ENCODE measurements at places on chromosomes 5 and 9. TPM values are rescaled to one million over a fixed set of nuclear protein-coding genes. Genes with fewer than 3 reads are reported as not detected.

The PLPP7 gene
- 2.4 TPM for total RNA-seq

The ITGA1 gene
- total RNA-seq, result 2.8 TPM

The FRMD3 gene
- 0.55 TPM for total RNA-seq

The ACTBL2 gene
- total RNA-seq, result not detected

The FAXDC2 gene
- 3.0 TPM for total RNA-seq

The GCNT4 gene
- total RNA-seq, result 0.63 TPM

The CBY3 gene
- 1.6 TPM for total RNA-seq

The CARD9 gene
- 5.6 TPM for total RNA-seq

DNA sequence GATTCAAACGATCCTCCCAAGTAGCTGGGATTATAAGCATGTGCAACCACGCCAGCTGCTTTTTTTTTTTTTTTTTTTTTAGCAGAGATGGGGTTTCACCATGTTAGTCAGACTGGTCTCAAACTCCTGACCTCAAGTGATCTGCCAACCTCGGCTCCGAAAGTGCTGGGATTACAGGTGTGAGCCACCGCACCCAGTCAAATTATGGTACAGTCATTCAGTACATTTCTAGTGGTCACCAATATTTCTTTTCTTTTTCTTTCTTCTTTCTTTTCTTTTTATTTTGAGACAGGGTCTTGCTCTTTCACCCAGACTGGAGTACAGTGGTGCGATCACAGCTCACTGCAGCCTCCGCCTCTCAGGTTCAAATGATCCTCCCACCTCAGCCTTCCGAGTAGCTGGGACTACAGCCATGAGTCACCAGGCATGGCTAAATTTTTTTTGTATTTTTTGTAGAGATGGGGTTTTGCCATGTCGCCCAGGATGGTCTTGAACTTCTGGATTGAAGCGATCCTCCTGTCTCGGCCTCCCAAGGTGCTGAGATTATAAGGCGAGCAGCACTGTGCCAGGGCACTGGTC lies 25.4 kb upstream of the DCP2 start:
- DNase-seq, result no peak
- peaks cover 13% of the 10 kb centered on the region for H3K36me3 ChIP-seq
- H3K27ac ChIP-seq, result no peak overlapping the region

- no peaks in the 10 kb centered on the region for H3K27me3 ChIP-seq
- H3K4me1 ChIP-seq, result no peaks in the 10 kb centered on the region
- H3K27ac ChIP-seq, result no peak overlapping the region
- no peak for DNase-seq
- no peaks in the 10 kb centered on the region for H3K36me3 ChIP-seq
Observed at GRCh38 chr9:101354143-101354764, 30.6 kb downstream of the BAAT start.

- DNase-seq, result no peak
- H3K4me1 ChIP-seq, result no peaks in the 10 kb centered on the region
- no peak overlapping the region for H3K27ac ChIP-seq
- H3K4me3 ChIP-seq, result no peak overlapping the region
- H3K27me3 ChIP-seq, result no peaks in the 10 kb centered on the region
Observed at GRCh38 chr9:74697535-74697934, 190.2 kb downstream of the TRPM6 start.

- no peaks in the 10 kb centered on the region for H3K36me3 ChIP-seq
- no peak overlapping the region for H3K27ac ChIP-seq
- no peak for DNase-seq
- H3K4me1 ChIP-seq, result no peaks in the 10 kb centered on the region
Observed at GRCh38 chr9:133086894-133087293, 25.1 kb downstream of the CEL start.

DNA sequence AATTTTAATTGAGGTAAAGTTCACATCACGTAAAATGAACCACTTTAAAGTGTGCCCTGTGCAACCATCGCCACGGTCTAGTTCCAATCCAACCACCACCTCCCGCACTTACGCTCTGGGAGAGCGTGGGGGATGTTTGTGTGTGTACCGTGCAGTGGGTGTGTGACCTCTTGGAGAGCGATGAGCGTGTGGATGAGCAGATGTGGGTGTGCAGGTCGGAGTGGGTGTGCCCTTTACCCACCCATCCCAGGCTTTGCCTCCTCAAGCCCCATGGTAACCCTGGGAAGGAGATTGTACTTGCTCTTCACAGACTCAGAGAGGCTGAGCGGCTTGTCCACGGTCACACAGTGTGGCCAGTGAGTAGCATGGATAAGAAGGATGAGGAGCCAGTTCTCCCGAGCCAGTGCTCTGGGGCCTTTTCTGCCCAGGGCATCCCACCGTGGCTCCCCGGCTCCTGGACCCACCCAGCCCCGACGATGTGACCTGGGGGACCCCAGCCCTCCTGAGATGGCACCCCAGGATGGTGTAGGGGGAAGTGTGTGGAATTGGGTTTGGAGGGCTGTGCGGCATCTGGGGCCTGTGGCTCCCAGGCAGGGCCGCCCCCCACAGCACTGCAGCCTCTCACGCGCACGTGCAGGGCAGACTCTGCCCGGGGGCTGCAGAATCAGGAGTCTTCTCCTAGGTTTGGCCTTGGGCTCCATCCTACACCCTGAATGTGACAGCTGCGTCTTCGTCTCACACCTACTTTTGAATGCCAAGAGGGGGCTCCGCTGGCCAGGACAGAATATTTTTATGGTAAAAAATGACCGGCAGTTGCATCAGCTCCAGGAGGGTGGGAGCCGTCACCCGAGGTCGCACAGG lies 13.6 kb downstream of the LHX3 start:
- no peak overlapping the region for H3K27ac ChIP-seq
- no peaks in the 10 kb centered on the region for H3K4me1 ChIP-seq
- H3K27me3 ChIP-seq, result peaks cover 49% of the 10 kb centered on the region
- no peak overlapping the region for H3K4me3 ChIP-seq
- no peak for DNase-seq
- no peaks in the 10 kb centered on the region for H3K36me3 ChIP-seq

DNA sequence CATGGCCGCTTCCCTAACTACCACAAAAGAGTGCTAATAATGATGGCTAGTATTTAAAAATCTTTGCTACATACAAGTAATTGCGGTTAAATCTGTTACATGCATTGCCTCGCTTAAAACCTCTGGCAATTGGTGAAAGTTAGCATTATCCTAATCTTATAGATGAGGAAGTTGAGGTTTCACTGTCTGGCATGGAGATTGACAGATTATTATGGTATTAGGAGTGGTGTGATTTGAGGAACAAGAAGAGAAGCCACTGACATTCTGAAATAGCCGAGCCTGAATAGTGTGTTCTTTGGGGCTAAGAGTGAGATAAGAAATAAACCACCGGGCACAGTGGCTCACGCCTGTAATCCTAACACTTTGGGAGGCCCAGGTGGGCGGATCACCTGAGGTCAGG lies 45.3 kb upstream of the DPYSL3 start:
- H3K4me3 ChIP-seq, result no peak overlapping the region
- H3K27me3 ChIP-seq, result no peaks in the 10 kb centered on the region
- H3K4me1 ChIP-seq, result peaks cover 7% of the 10 kb centered on the region
- no peak overlapping the region for H3K27ac ChIP-seq
- no peak for DNase-seq
- no peaks in the 10 kb centered on the region for H3K36me3 ChIP-seq

DNA sequence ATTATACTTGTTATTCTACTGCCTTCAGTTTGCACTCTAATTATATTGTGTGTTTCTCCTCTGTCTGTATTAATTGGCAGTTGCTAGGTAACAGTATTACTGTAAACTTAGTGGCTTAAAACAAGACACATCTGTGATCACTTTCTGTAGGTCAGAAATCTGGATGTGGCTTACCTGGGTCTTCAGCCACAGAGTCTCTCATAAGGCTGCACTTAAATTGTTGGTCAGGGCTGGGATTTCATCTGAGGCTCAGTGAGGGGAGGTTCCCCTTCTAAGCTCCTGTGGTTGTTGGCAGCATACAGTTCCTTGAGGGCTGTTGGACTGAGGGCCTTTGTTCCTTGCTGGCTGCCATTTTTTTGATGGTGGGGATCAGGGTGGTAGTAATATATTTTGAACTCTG lies 68.8 kb downstream of the SLC44A1 start:
- no peak overlapping the region for H3K4me3 ChIP-seq
- H3K27ac ChIP-seq, result no peak overlapping the region
- H3K36me3 ChIP-seq, result peaks cover 11% of the 10 kb centered on the region
- DNase-seq, result no peak
- H3K27me3 ChIP-seq, result no peaks in the 10 kb centered on the region
- H3K4me1 ChIP-seq, result peaks cover 3% of the 10 kb centered on the region

- no peaks in the 10 kb centered on the region for H3K27me3 ChIP-seq
- H3K4me1 ChIP-seq, result no peaks in the 10 kb centered on the region
- peak; percentile 69 for DNase-seq
- peaks cover 10% of the 10 kb centered on the region for H3K36me3 ChIP-seq
Observed at GRCh38 chr9:112112941-112113681, 62.0 kb downstream of the SUSD1 start.

DNA sequence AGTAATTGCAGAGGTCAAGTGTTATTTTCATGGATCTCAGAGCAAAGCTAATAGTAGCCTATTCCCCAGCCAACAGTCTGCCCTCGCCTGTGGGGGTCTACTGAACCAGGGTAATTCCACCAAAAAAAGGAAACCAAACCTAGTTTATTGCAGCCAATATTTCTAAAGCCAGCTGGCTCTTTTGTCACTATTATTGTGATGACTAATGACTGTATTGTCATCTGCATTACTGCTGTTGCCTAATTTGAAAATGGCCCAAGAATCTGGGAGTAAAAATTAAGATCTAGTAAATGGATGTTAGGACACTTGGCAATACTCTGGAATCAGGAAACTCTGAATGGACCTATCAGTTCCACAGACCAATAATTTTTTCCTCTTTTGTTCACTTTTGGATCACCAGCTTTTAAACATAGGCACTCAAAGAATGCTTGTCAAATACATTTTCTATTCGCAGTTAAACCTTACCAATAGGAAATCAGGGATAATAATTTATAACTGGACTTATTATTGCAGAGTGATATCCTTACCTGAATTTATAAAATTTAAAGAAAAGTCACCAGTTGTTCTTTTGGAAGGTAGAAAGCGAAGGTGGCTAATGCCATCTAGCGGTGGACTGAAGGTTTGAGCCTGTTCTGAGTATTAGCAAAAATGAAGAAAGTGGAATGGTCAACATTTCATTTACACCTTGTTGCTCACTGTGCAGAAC lies 69.2 kb downstream of the SYK start:
- no peaks in the 10 kb centered on the region for H3K36me3 ChIP-seq
- H3K27me3 ChIP-seq, result no peaks in the 10 kb centered on the region
- no peak for DNase-seq
- H3K27ac ChIP-seq, result no peak overlapping the region
- H3K4me1 ChIP-seq, result no peaks in the 10 kb centered on the region

DNA sequence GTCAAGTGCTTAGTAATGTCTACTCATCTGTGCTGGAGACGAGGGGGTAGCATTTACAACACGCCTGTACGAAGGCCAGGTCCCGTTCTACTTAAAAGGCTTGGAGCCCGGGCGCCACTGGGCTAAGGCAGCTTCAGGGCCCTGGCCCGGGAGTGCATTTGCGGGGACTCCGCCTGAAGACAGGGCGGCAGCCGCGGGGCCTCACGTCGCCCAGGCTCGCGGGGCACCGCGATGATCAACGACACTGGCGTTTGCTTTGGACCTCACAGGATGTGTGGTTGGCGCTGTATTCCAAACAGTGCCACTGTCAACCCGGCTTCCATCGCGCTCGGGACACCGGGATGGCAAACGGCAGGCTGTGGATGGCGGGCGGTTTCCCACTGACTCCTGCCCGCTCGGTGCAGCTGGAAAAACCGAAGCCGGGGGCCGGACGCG lies 1.1 kb upstream of the TENT4A start:
- 0 out of 2 replicates have a peak, but pooled peaks cover 5% of the 10 kb centered on the region for H3K36me3 ChIP-seq
- H3K4me3 ChIP-seq, result peak overlapping the region; percentile 79
- no peaks in the 10 kb centered on the region for H3K4me1 ChIP-seq
- H3K27me3 ChIP-seq, result no peaks in the 10 kb centered on the region
- no peak overlapping the region for H3K27ac ChIP-seq
- DNase-seq, result peak; percentile 56

DNA sequence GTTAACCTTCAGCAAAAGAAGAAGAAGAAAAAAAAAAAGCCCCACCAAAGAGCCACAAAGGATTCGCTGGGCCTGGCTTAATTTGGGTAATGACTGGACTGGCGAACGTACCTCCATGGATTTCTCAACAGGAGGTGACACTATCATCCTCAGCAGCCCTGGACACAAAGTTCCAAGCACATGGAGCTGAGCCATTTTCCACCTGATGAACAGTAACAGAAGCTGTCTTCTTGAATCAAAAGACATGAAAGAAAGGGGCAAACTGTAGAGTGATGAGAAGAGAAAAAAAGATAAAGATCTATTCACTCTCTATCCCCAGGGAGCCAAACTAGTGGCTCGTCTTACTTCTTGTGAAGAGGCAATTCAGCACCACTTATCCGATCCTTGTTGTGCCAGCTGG lies 150.2 kb upstream of the TRPM3 start:
- no peaks in the 10 kb centered on the region for H3K27me3 ChIP-seq
- H3K27ac ChIP-seq, result no peak overlapping the region
- H3K4me1 ChIP-seq, result no peaks in the 10 kb centered on the region
- no peak overlapping the region for H3K4me3 ChIP-seq

DNA sequence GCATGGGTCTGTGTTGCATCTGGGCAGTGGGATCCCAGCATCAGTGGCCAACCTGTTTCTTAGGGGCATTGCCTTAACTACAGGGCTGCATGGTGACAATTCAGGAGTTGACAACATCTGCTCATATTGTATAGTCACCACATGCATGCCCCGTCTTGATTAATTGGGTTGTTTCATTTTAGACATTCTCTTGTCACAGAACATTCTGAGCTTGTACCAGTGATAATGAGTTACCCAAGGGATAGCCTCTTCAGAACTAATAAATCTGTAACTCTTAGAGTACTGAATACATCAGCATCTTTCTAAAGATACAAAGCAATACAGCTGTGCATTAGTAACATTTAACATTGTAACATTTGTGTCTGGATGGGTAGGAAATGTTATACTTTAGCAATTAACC lies 426.5 kb upstream of the CD180 start:
- H3K36me3 ChIP-seq, result no peaks in the 10 kb centered on the region
- H3K4me3 ChIP-seq, result no peak overlapping the region
- H3K27me3 ChIP-seq, result no peaks in the 10 kb centered on the region
- no peak for DNase-seq

- no peak overlapping the region for H3K27ac ChIP-seq
- no peaks in the 10 kb centered on the region for H3K4me1 ChIP-seq
- no peak for DNase-seq
- no peak overlapping the region for H3K4me3 ChIP-seq
- no peaks in the 10 kb centered on the region for H3K36me3 ChIP-seq
Observed at GRCh38 chr9:95001720-95002119, 275.2 kb downstream of the AOPEP start.

GRCh38 chr9:127293328-127293727 lies 28.8 kb downstream of the GARNL3 start:
- H3K36me3 ChIP-seq, result no peaks in the 10 kb centered on the region
- no peaks in the 10 kb centered on the region for H3K4me1 ChIP-seq
- no peaks in the 10 kb centered on the region for H3K27me3 ChIP-seq
- no peak overlapping the region for H3K27ac ChIP-seq

- H3K36me3 ChIP-seq, result no peaks in the 10 kb centered on the region
- no peak within 1 kb of the TSS for H3K27ac ChIP-seq
- H3K27me3 ChIP-seq, result peaks cover 26% of the 10 kb centered on the region
- DNase-seq, result no peak
Observed at GRCh38 chr5:181204826-181205760, at the start of gene TRIM7. TRIM7 (minus strand) TSS chr5:181205196; CDS start chr5:181205110, 86 bp downstream.

Data from H9 (cell line).